CD8-positive, alpha-beta memory T cell (primary cell): ENCODE measurements at places on chromosomes 1 and 21.

GRCh38 chr1:96596226-96596922 lies 125.2 kb upstream of the PTBP2 start:
- no peak for DNase-seq

DNA sequence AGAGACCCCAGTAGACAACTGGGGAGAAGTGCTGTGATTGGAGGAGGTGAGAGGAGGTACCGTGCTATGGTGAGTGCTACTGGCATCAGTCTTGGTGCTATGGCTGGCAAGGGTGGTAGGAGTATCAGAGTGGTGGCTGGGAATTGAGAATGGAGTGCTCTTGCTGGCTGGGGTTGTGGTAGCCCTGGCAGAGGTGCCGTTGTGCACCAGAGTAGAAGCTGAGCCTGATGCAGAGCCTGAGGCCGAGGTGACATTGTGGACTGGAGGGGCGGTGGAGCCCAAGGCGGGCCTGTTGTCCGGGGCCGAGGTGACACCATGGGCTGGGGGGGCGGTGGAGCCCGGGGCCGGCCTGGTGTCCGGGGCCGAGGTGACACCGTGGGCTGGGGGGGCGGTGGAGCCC lies 14.6 kb downstream of the TRIM46 start:
- DNase-seq = no peak

GRCh38 chr1:245571815-245572294 lies 417.1 kb downstream of the KIF26B start:
- DNase-seq = no peak

- DNase-seq = no peak
Observed at GRCh38 chr1:202628646-202629215, 81.5 kb downstream of the SYT2 start.

GRCh38 chr1:165644064-165644735 lies 13.2 kb downstream of the MGST3 start:
- DNase-seq = no peak

- no peak for DNase-seq
Observed at GRCh38 chr21:29248124-29248523, 50.6 kb upstream of the BACH1 start.

DNA sequence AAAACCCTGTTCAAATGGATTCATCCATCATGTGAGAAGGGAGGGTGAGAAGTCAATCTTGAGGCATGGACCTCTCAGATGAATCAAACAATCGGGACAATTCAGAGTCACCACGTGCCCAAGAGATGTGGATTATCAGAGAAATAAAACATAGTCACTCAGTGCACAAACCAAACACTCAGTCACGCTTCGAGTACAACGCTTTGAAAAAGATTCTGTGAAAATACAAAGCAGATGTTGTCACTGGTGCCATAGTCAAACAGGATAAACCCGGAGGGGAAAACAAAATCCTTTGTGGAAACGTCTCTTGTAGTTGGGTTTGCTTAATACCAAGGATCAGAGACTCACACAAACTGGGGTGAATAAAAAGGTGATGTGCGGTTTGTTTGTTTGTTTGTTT lies 188.4 kb downstream of the RRAGC start:
- no peak for DNase-seq

DNA sequence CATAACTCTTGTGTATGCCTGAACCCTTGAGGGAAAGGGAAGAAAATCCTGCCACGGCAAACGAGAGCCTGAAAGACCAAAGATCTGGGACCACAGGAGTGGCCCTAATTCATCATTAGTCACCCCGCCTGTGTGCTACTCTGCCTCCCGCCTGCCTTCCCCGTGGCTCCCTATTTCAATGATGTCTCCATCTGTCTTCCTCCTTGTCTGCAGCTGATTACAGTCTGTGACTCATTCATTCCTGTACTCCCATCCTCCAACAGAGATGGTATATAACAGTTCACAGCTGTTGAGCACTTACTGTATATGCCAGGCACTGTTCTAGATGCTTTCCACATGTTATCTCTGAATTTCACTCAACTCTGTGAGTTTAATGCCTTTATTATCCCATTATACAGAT lies 96.6 kb downstream of the SEC16B start:
- DNase-seq = no peak

GRCh38 chr1:244235157-244235556 lies 184.1 kb downstream of the ZBTB18 start:
- no peak for DNase-seq

DNA sequence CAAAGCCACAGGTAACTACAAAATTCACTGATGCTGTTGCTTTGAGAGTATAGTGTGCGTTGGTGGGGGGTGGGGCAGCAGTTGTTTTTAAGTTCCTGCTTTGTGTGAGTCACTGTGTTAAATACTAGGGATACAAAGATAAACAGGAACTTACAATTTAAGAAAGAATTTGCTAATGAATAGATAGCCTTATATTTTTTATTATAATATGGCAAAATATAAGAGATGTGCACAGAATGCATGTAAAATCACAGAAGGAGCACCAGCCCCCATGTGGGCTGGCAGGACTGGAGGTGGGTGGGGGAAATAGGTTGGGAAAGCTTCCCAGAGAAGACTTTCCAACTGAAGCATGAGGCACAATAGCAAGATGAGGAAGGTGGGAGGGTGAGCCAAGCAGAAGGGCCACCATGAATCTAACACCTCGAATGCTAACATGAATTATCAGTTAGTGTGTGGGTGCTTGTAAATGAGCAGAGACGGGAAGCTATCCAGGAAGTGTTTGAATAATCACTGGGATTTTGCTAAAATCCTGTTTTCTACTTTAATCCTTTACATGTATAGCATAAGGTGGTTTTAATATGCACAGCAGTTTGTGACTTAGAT lies 57.0 kb upstream of the RAVER2 start:
- no peak for DNase-seq

- DNase-seq = no peak
Observed at GRCh38 chr1:35764283-35764682, 5.5 kb downstream of the CLSPN start.

DNA sequence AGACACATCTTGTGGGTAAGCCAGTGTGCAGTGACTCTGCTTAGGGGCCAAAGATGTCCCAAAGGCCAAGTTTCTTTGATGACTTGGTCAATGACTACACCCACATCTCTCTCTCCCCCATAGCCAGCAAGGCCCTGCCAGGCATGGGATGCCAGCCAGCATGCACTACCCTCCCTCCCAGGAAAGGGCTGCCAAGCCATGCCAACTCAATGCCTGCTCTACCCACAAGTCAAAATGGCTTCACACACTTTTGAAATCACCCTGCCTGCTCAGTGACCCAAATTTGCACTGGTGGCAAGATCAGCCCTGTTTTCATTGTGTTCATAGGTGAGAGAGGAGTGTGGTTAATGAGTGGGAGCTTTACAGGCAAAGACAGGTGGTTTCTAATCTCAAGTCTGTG lies 112.5 kb downstream of the MATN1 start:
- DNase-seq = no peak

DNA sequence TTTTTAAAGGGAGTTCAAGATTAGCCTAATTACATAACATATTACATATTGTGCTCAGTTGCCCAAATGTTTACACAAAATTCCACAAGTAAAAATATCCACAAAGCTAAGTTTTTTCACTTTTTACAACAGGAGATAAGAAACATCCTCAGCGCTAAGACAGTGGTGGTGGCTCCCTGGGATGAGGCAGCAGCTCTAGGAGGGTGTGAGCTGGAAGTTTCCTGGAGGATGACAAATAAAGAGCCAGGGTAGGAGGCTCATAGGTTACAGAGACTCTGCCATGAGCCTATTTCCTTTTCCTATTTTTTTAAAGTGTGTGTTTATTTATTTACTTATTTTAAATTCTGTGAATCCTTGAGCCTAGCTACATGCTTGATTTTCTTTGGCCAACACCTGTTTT lies 91.7 kb downstream of the COL24A1 start:
- DNase-seq = no peak

DNA sequence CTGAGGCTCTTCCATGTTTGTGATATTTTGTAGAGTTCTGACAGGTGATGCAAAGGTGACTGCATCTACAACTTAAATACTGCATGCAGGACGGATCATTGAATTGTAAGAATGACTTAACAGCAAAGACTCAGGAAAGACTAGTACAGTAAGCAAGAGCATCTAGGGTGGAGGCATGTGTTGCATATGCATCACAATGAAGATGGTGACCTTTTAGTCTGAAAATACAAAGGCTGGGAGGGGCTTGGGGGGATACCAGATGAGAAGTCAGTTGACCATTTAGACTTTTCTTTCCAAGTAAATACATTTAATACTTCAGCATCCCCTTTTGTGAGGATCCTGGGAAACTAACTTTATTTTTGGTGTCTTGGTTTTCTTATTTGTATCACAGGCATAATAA lies 145.5 kb downstream of the NUF2 start:
- no peak for DNase-seq
